ENCODE measurements at places on chromosomes 5 and 9.

DNA sequence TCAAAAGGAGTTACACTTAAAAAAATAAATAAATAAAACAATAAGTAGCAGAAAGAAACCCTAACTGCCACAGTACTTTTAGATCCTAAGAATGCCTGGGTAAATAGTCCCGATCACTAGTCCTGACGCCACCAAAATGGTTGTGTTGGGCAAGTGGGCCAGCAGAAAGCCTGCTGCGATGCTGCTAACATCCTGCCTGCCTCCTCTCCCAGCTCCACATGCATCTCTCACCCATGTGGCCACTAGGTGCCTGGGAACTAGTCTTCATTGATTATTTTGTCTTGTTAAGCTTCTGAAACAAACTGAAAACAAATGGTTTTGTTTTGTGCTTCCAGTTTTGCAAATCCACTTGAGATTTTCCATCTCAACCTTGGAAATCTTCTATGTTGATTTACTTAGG, 54.4 kb upstream of the TRAF1 start:
- no peak for DNase-seq

- DNase-seq, result peak; percentile 26
Measured at GRCh38 chr5:172010278-172010677, 3.8 kb upstream of the FBXW11 start.

- DNase-seq, result no peak
Measured at GRCh38 chr5:178560911-178561310, 29.3 kb downstream of the COL23A1 start.

DNA sequence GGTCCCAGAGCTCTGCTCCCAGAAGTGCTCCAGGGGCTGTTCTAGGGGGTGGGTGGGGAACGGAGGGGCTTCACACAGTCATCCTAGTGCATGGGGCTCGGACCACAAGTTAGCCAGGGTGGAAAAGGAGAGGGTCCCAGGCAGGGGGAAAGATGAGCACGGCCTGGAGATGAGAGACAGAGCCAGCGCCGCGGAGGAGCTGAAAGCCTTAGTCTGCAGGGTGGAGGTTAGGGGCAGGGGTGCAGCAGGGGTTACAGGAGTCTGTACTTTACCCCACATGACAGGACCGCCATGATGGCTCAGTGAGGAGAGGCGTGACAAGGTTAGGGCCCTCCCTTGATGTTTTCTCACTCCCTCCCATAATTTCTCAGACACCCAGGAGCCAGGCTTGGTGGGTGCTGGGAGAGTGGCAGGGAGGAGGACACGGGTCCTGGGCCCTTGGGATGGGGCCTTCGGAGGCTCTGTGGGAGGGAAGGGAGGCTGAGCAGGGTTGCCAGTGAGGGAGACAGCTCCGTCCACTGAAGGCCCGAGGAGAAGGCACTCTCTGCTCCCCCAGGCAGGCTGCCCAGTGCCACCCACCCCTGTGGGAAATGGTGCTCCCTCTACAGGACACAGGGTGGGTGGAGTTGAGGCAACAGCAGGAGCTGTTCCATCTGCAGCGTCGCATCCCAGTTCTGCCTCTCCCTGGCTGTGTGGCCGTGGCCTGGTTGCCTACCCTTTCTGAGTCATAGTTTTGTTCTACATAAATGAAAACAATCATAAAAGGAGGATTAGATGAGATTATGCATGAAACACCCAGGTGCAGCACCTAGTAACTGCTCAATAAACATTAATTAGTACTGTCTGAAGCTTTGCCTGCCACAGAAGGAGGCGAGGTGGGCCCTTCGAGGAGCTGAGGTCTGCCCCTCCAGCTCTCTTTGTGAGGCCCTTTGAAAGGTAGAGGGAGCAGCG, 66.2 kb downstream of the NDST1 start:
- no peak for DNase-seq

DNA sequence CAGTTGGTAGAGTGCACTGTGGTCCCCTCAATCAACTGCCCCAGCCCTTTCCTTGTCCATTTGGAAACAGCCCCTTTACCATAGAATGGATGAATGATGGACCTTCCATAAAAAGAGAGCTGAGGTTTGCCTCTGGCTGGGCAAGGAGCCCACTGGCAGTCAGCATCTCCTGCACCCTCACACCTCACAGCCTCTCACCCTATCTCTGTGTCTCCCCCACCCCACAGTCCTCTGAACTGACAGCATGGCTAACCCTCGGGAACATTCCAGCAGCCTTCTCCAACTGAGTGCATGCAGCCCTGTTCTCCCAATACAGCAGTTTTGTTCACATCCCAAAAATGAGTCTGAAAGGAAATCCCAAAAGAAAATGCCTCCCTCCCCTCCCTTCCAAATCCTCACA, 51.7 kb downstream of the RETREG1 start:
- no peak for DNase-seq

DNA sequence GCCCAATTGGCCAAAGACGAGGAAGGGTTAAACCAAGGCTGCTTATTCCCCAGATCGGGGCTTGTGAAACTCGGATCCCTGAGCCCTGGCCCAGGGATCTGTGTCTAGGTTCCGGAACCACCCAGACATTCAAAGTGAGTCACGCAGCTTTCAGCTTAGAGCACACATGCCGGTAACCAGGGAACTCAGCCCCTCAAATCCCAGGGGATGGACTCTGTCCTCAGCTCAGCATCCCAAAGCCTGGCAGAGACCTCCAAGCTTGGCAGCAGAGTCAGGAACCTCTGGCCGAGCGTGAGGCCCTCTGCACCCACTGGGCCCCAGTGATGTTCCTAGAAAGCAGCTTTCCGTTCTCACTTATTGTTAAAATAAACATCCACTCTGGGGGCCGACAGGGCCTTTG, 5.1 kb downstream of the PNPLA7 start:
- DNase-seq, result peak; percentile 91

DNA sequence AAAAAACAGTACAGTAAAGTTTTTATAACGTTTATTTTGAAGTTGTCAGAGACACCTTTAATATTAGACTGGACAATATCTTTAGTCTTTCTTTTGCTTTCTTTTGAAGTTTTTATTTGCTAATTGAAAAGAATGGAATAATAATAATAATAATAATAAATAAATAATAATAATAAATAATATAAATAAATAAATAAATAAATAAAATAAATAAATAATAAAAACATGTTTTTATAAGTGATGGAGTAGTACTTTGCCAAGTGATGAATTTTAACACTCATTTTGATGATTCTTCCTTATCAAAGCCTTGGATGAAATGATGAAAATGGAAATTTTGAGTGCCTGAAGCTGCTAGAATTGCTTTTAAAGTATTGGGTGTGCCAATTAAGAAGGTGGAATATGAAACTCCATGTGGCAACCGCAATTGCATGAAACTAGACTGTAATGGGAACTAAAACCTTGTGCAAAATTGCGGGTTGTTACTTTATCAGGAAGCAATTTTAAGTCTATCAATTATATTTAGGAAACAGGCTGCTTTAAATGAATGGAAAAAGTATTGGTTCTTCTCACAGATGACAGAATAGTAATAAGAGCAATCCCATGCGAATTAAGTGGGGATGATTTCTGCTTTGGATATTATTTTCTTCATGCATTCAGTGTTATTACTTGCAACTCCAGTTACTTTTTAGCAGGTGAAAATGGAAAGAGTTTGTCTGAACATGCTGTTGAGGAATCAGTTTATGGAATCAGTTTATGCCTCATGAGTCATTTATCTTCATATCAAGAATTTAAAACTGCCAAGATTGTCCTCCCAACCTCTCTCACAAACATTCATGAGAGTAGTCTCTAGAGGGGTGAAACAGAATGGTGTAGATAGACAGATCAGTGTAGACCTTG, 4.6 kb downstream of the ANXA1 start:
- DNase-seq, result no peak

- DNase-seq, result peak; percentile 96
Measured at GRCh38 chr5:179326122-179326927, 18.9 kb downstream of the ADAMTS2 start.

DNA sequence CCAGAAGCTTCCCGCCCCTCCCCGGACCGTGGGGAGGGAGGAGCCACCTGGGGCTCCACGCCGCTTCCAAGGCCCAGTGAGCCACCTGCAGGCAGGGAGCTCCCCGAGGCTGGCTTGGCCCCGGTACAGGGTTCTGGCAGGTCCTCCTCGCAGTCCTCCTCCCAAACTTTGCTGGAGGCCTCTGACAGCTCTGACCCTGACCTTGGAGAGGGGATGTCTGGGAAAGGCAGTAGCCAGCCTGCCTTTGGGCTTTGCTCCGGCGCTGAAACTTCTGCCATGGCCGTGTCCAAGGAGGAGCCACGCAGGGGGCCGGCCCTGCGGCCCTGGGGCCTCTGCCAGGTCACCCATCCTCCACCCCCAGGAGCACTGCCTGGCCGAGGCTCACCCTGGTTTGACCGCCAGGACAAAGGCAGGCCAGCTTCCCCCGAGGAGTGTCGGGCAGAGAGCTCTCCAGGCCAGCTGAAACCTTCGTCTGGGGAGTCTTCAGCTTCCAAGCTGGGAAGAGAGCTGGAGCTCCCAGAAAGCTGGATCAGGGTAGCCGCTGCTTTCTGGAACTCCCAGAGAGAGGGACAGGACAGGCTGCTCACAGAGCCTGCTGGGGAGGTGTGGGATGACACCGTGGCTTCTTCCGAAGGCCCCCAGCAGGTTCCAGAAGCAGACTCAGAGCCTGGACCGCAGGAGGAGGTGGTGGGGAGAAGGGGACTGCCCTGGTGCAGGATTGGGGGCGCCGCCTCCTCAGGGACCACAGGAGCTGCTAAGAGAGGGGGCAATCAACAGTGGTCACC, 9.0 kb upstream of the QSOX2 start:
- DNase-seq, result peak; percentile 38

- DNase-seq, result no peak
Measured at GRCh38 chr9:104027295-104027694, 66.8 kb upstream of the SMC2 start.

DNA sequence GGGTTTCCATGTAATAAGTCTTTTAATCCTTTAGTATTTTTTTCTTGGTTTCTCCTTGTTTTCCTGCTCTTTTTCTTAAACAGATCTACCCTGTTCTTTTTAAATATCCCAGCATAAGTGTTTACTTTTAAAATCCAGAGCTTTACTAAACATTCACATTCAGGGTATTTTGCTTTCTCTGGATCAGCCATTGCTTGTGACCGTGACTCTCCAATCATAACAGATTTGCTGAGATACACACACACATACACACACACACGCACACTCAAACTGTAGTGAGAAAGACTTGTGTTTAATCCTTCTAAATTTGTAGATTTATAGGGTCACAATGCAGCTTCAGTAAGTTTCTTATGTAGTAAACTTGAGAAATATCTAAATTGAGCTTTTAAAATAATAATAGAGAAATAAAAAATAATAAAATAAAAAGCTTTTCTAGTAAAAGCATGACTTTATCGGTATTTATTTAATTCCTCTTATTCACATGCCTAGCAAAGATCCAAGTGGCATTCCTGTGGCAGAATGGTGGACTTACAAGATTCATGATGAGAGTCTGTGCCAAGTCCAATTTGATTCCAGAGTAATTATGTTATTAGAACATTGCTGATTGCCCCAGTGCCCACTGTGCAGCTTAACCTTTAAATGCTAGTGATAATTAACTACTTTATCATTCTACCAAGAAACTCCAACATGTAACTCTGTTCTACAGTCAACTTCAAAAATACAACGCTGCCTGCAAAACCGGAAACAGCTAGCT, 129.0 kb downstream of the TLE4 start:
- DNase-seq, result no peak

DNA sequence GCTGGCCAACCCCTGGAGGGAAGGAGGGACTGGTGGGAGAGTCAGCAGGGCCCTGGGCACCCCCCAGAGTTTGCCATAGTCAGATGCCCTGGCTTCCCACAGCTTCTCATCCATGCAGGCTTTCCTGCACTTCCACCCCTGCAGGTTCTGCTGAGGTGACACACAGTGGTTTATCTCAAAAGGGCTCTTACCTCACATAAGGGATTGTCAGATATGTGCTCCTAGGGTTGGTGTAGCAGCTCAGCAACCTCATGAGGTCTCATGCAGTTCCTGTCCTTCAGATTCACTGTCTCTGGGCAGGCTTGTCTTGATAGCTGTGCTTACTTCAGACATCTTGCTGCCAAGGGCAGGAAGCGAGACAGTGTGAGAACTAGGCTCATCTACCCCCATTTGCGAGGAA, 143.4 kb downstream of the KDM4C start:
- DNase-seq, result no peak

- DNase-seq, result no peak
Measured at GRCh38 chr9:71136696-71137095, 15.3 kb upstream of the TRPM3 start.

DNA sequence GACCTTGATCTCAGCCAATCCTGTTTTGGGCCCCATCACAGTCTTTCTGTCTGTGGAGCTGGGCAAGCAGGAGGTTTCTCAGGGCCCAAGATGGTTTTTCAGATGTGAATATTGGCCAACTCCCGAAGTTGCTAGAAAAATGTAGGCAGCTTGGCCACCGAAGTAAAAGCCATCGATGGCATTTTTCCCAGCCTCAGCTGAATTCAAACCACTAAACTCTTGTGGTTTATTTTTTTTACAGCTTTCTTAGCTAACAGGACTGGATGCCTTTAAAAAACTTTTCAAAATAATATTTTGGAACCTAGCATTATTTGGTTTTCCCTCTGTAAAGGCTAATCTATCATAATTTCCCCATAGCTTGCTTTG, 102.5 kb upstream of the ERCC6L2 start:
- DNase-seq, result no peak

All from fibroblast of mammary gland (primary cell).